A549 treated with CpdA at 1 μM for 4 hours (cell line): ENCODE measurements at places on chromosomes 5 and 9. TPM values are rescaled to one million over a fixed set of nuclear protein-coding genes. Genes with fewer than 3 reads are reported as not detected.

Gene CARTPT
- total RNA-seq = not detected in 5 replicates

Gene PCDHGA9
- total RNA-seq = 0.06 to 0.14 TPM (median 0.08 TPM) in 3 of 5 replicates, not detected in the others

Gene ORM2
- total RNA-seq = not detected in 5 replicates

Gene HK3
- 0.08 to 0.11 TPM in 2 of 5 replicates, not detected in the others for total RNA-seq

Gene KCNV2
- not detected in 5 replicates for total RNA-seq

Gene SLC34A3
- 0.07 to 0.13 TPM (median 0.08 TPM) in 5 replicates for total RNA-seq
